ENCODE measurements at places on chromosomes 16 and 17.

GRCh38 chr16:5321930-5322329, 224.3 kb upstream of the EEF2KMT start:
- DNase-seq, result no peak

DNA sequence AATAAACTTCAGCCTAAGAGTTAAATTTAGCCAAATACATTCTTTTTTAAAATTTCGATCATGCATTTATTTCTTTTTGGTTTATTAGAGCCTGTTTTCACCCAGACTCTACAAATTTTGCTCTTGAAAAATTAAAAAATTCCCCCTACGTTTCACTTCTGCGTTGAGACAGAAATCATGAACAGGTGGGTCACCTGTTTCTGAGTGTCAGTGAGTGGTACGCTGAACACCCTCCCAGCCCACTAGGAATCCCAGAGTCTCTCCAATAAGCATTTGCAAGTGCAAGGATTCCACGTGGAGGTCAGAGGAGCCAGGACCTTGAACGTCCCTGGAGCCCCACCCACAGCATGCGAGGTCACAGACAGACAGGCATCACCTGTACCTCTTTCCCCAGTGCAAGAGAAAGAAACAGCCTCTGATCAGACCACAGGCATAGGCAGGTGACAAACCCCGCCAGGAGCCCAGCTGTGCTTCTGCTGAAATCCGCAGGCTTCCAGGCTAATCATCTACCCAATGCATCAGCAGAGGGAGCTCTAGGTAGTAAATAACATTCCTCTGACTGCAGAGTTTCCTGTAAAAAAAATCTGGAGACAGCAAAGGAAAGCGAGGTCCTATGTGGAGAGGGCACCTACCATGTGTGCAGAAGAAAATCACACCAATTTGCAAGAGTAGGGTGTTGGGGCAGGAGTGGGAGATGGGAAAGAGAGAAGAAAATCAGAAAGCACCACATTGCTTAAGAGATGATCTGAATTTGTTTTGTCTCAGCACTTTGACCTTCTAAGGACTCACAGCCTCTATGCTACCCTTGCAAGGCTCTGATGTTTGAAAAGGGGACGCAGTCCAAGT, 5.9 kb upstream of the XYLT1 start:
- DNase-seq, result peak; percentile 34

GRCh38 chr17:65183736-65184135, 46.6 kb downstream of the RGS9 start:
- DNase-seq, result no peak

GRCh38 chr16:56241596-56241995, 50.3 kb downstream of the GNAO1 start:
- DNase-seq, result peak; percentile 16

Data from T1000 (cell line).